ENCODE measurements at places on chromosomes 5 and 9. TPM values are rescaled to one million over a fixed set of nuclear protein-coding genes. Genes with fewer than 3 reads are reported as not detected.

C5orf58 gene
- total RNA-seq: not detected

ADAMTSL1 gene
- total RNA-seq: not detected

TUSC1 gene
- not detected for total RNA-seq

SOHLH1 gene
- not detected for total RNA-seq

TENT4A gene
- 29.2 TPM for total RNA-seq

AMBP gene
- not detected for total RNA-seq

FAM193B gene
- total RNA-seq: 75.4 TPM

RAB3C gene
- total RNA-seq: not detected

SLC38A9 gene
- 15.0 TPM for total RNA-seq

EQTN gene
- total RNA-seq: not detected

FST gene
- total RNA-seq: 0.36 TPM

TNFSF8 gene
- total RNA-seq: 37.9 TPM

TRIM23 gene
- total RNA-seq: 5.6 TPM

FOXD4L5 gene
- not detected for total RNA-seq

SUSD3 gene
- total RNA-seq: 72.8 TPM

SLC34A3 gene
- not detected for total RNA-seq

ZNF367 gene
- 29.0 TPM for total RNA-seq

IL3 gene
- 23.3 TPM for total RNA-seq

SPATA6L gene
- 0.48 TPM for total RNA-seq

PMPCA gene
- 108 TPM for total RNA-seq

TMEM215 gene
- not detected for total RNA-seq

PLPP7 gene
- not detected for total RNA-seq

TNFSF15 gene
- total RNA-seq: 0.12 TPM

PCDHA12 gene
- not detected for total RNA-seq

PRR7 gene
- 13.3 TPM for total RNA-seq

SPINK9 gene
- total RNA-seq: not detected

SEC61B gene
- 161 TPM for total RNA-seq

SHOC1 gene
- total RNA-seq: not detected

GMCL2 gene
- total RNA-seq: not detected

FCN2 gene
- not detected for total RNA-seq

FAM163B gene
- not detected for total RNA-seq

AHRR gene
- total RNA-seq: 16.7 TPM

STPG3 gene
- not detected for total RNA-seq

AGXT2 gene
- total RNA-seq: not detected

SRD5A1 gene
- 11.0 TPM for total RNA-seq

MARCOL gene
- total RNA-seq: not detected

SIMC1 gene
- 24.4 TPM for total RNA-seq

SPATA9 gene
- total RNA-seq: not detected

All from activated CD4-positive, alpha-beta memory T cell treated with anti-CD3 and anti-CD28 coated beads for 36 hours (primary cell).